ENCODE measurements at places on chromosomes 6 and 20.

DNA sequence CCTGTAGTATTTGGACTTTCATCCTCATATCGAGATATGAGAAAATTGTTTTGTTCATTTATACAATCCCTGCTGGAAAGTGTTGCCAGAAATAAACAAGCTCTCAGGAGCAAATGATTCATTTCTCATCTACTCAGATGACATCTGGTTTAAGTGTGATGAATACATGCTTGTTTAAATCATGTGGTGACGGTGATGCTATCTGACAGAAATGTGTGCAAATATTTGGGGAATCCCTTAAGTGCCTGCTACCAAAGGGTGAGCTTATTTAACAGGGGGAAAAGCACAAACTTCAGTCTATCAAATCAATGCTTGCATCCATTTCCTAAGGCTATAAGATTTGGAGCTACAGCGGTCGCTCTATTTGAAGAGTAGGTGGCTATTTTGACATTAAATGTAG is 368.3 kb upstream of the SASH1 start:
- DNase-seq: no peak

DNA sequence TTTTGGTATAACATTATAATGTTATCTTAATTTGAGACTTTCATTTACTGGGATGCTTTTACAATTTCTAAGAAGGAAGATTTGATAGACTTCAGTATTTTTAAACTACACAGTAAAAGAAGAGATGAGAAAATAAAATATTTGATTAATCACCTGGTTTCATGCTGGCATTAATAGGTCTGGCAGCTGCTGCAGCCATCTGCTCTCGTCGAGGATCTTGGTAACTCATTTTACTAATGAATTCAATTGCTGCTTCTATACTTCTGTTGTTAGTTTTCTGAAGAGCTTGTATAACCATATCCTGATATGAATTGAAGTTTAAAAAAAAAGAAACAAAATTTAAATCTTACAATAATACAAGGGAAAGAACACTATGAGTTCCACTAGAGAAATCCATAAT is 23.0 kb downstream of the LATS1 start:
- no peak for DNase-seq

GRCh38 chr6:148383658-148384368 is 41.2 kb downstream of the SASH1 start:
- no peak for DNase-seq

GRCh38 chr6:167717455-167717854 is 109.3 kb upstream of the AFDN start:
- no peak for DNase-seq

DNA sequence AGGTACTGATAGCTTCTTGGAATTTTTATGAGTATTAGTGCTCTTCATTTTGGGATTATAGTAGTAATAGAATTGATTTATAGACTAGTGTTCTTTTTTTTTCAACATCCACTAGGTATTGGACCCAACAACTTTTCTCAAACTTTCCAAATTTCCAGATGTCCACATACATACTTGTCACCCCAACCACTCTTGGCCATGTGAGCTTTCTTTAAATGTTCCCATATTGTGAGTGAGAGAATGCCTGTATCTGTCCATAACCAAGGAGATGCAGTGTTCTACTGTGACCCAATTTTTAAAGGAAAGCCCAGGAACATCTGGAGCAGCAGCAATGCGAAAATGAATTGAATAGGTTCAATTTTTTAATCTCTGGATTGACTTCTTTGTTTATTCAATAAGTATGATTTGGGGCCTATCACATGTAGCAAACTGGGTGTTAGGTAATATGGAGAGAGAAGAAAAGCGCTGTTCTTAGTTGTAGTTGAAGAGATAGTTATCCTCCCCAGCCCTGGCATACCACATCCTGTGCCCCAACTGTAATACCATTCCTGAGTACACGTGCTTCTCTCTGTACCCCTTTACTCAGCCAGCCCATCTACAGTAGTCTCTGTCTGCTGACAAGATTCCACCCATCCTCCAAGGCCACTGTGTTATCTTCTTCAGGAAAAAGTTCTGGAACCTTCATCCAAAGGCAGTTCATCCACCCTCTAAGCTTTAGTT is 116.8 kb upstream of the SUPT3H start:
- DNase-seq: no peak

DNA sequence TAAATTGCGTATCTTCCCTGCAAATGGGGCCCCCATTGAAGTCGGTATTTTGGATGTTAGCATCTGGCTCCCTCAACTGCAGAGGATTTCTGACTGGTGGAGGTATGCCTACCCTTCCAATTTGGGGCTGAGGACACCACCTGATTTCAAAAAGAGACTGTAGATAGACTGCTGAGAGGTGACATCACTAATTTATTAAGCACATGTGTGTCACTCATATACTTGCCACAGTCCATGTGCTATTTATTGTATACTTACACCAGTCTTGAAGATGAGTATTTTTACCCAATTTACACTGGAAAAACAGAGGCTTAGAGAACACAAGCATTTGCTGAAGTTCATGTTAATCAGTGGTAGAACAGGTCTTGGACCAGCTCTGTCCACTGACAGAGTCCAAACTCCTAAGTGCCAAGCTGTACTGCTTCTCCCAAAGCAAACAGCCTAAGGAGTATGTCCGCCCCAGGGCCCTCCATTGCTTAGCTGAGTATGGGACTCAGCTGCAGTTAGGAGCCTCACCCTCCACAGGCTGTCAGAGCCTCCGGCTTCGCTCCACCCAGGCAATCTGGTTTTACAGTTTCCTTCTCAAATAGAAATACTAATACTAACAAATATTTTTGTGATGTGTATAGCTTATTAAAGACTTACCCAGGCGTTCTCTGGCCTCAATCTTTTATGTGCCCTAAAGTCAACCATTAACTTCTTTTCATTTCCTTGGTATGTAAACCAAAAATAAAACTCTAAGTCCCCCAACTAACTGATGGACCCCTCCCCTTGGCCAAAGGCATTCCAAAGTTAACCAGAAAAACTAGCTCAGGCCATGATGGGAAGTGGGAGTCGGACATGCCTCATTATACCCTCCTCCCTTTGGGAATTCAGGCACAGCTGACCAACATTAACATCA is 17.5 kb downstream of the RIN2 start:
- DNase-seq: no peak

- DNase-seq: no peak
Observed at GRCh38 chr6:11853678-11854407, 75.2 kb upstream of the ADTRP start.

DNA sequence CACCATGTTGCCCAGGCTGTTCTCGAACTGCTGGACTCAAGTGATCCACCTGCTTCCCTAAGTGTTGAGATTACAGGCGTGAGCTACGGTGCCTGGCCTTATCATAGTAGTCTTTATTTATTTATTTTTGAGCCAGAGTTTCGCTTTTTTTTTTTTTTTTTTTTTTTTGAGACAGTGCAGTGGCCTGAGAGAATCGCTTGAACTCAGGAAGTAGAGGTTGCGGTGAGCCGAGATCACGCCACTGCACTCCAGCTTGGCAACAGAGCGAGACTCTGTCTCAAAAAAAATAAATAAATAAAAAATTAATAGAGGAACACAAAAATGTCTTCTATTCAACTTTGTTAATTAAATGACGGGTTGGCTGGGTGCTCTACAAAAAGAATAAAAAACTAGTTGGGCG is 12.9 kb downstream of the MAPRE1 start:
- DNase-seq: peak; percentile 11

DNA sequence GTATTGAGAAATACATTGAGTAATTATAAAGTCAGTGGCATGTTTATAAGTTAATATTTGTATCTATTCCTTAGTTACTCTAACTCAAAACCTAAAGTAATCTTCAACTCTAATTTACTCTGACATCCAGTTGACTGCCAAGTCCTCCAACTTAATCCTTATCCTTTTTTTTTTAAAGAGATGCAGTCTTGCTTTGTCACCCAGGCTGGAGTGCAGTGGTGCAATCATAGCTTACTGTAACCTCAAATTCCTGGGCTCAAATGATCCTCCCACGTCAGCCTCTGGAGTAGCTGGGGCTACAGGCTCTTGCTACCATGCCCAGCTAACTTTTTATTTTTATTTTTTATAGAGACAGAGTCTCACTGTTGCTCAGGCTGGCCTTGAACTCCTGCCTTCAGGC is 24.4 kb downstream of the PTPN1 start:
- no peak for DNase-seq

DNA sequence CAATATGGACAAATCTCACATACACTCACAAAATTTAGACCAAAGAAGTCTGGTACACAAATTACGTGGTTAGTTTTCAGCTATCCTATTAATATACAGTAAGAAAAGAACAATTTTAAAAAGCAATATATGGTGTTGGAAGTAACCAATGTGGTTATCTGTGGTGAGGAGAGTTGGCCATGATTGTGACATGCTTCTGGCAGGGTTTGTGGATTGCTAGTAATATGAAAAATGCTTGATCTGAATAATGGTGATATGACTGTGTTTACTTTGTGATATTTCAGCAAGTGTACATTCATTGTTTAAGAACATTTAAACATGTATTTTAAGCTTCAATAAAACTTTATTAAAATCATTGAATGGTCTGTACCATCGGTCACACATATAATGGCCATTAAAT is 99.1 kb downstream of the ADGB start:
- DNase-seq: no peak

DNA sequence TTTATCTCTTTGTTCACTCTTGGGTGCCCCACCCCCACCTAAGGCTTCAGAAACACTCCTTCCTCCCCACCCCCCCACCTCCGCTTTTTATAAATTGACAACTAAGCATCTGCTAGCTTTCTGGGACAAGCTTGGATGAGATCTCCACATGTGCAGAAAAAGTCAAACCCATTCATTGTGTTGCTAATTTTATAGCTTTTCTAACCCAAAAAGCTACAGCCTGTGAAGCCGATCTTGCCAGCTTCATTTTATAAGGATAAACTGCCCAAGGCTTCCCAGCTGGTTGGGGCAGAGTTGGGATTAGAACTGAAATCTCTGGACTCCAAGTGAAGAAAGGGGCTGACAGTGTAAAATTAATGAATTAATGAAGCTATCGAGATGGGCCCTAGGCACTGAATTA is 24.1 kb downstream of the BPIFB4 start:
- DNase-seq: no peak

DNA sequence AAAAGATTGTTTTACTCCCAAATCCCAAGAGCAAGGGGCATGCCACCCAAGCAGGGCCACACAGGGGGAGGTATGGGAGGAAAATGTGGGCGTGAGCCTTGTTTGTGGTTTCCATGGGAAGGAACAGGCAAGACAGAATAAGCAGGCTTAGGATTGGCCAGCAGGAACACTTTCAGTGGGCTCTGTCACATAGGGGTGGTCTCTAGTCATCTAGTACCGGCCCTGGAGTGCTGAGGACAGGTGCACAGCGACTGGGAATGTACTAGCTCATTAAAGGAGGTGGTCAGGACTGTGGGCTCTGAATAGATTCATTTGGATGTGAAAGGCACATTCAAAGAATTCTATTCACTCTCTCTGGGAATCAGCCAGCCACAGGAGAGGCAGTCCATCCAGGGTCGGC is 175.6 kb downstream of the TBC1D7 start:
- no peak for DNase-seq

DNA sequence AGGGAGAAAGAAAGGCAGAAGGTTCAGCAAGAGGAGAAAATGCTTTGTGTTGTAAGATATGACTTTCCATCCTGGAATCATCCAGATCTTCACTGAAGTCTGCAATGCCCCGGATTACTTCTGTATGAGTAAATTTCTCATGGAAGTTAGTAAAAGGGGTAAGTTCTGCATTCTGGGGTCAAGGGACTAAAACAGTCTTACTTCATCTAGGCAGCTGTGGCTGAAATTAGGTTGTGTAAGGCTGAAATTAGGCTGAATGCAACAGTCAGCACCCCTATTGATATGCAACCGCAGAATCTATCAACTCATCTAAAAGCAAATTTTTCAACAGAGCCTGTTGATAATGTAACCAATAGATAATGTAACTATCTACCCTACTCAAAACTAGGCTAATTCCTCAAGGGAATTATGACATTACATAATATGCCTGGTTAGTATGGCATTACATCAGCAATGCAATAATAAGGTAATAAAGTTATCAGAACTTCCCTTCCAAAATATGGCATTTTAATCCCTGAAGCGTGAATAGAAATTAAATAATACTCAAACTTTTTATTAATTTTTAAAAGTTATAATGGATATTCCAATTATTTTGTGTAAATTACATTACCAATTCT is 671.7 kb upstream of the CITED2 start:
- no peak for DNase-seq

DNA sequence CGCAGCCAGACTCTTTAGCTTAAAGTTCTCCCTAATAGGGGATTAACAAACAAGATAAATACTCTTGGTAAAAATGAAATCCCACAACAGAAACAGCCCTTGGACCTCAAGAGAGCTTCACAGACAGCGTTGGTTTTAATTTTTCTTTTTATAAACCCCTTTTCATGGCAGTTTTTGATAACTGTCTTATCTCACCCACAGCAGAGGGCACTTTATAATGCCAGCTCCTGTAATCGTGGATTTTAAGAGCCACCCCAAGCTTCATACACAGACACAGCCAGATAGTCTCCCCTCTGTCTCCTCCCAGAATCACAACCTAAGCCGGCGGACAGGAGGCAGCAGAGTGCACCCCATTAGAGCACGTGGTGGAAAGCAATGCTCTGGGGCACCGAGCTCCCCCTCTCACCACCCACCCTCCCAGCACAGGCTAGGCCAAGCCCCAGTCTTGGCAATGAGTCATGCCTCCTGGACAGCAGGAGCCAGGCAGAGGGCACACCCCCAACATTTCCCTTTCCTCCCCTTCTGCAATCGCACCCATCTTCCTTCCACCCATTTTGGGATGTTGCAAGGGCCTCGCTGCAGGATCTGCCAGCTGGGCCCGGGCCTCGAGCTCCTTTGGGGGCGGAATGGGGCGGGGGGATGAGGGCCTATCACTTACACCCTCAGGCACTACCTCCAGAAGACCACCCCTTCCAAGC is 2.4 kb downstream of the JAG1 start:
- DNase-seq: no peak

DNA sequence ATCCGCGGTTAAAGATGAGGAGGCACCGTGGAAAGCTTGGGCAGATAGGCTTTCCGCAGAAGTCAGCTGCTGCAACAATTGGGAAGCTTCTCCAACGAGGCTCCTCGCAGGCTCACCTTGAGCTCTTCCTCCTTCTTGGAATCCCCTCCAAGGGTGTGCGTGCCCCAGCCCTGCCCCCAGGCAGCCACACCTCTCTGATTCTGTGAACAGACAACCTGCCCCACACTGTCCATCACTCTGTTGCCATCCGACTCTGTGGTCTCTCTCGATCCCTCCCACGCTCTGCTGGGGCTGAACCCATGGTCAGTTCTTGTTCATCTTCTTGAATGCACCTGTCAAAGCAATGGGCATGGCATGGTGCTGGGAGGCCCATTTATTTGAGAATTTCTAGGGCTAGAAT is 31.5 kb downstream of the PACSIN1 start:
- no peak for DNase-seq

GRCh38 chr6:30207619-30208295 is 5.4 kb downstream of the TRIM26 start:
- no peak for DNase-seq

Measured in T-helper 9 cell (primary cell).